ENCODE measurements at places on chromosomes 6 and 20.

DNA sequence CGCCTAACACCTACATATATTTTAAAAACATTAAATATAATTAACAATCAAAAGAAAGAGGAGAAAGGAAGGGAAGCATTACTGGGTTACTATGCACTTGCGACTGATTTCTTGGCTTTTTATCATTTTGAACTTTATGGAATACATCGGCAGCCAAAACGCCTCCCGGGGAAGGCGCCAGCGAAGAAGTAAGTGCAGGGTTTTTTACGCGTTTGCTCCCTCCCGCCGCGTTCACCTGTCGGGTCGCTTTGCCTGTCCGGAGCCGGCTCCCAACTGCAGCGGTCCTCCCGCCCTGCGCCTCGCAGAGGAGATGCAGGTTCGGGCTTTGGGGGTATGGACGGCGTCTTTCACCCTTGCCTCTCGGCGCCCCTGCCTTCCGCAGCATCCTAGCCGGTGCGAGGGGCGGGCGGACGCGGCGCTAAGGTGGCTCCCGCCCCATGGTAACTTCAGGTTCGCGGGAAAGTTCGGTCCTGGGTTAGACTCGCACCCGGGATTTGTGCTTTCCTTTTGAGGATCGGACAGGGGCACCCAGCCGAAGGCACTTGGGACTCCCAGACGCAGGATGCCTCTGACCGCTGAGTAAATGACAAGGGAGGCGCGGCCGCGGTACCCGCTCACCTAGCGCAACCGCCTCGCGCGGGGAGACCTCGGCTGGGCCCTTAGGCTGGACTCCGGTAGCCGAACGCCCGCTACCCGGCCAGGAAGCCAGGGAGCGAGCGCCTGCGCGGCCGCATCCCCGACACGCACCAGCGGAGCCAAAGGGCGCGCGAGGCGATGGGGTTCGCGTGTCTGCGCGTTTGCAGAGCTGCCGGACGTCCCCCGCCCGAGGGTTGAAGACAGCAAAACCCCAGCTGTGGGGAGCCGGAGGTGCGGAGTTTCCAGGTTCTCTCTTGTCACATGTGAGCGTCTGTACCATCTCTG lies 891 bp downstream of the RSPO3 start:
- DNase-seq = no peak

GRCh38 chr6:63452125-63452524 lies 120.2 kb upstream of the LOC128125822 start:
- DNase-seq = no peak

GRCh38 chr6:39381550-39382140 lies 59.1 kb upstream of the KCNK16 start:
- no peak for DNase-seq

- peak; percentile 53 for DNase-seq
Measured at GRCh38 chr20:45867819-45868176, 10.4 kb downstream of the ZSWIM3 start.

DNA sequence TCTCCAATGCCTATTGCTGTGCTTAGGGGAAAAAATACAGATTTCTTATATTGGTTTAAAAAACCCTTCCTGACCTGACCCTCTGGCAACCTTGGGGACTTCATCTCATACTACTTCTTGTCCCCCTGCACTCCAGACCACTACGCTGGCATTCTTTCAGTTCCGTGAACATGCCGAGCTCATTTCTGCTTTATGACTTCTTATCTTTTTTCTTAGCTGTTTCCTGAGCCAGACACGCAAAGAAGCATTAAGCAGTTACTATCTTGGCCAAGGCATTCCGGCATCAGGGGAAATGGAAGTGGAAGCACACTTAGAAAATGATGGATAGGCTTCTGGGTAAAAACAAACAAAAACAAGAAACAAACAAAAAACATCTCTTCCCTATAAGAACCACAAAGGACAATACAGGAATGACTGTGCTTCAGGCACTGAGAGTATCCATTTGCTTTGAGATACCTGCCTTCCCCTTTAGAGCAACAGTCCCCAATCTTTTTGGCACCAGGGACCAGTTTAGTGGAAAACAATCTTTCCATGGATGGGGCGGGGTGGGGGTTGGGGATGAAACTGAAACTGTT lies 4.4 kb upstream of the CCDC28A start:
- DNase-seq = no peak

GRCh38 chr6:99287523-99287922 lies 62.0 kb downstream of the FAXC start:
- no peak for DNase-seq

DNA sequence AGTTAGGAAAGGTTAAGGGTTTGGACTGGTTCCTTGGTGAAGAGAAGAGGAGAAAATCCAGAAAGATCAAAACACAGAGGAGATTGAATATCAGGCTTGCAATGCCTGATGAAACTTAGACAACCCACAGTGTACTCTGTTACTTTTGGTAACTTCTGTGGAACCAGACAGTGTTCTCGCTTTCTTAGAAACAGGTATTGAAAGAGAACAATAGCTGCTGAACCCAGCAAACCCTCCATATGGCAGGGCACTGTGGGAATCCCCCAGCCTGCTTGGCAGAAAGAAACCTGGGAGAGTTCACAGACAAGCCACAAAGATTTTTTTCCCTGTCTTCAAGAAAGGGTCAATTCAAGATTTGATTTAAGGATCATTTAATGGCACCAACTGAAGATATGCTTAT lies 342.8 kb downstream of the FOXA2 start:
- DNase-seq = no peak

- no peak for DNase-seq
Measured at GRCh38 chr6:49142421-49143151, 320.5 kb downstream of the MMUT start.

DNA sequence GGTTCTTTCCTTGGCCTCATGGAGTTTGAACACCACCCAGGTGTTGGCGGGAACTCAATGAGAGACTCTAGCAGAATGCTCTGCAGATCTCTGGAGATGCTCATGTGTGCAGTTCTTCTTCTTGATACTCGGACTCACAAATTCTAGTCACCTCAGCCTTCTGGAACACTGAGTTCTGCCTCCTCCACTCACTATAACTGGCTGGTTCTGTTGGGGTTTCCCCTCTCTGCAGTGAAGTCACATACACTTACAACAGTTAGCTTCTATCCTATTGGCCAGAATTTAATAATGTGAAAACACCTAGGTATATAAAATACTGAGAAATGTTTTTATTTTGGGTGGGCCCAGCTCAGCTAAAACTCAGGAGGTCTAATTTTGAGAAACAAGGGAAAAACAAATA lies 109.6 kb upstream of the HIVEP1 start:
- DNase-seq = no peak

GRCh38 chr20:39044501-39044900 lies 82.4 kb downstream of the DHX35 start:
- no peak for DNase-seq

- DNase-seq = no peak
Measured at GRCh38 chr20:4187147-4187546, 171.8 kb upstream of the RNF24 start.

GRCh38 chr6:93900142-93900541 lies 480.8 kb upstream of the EPHA7 start:
- DNase-seq = no peak

DNA sequence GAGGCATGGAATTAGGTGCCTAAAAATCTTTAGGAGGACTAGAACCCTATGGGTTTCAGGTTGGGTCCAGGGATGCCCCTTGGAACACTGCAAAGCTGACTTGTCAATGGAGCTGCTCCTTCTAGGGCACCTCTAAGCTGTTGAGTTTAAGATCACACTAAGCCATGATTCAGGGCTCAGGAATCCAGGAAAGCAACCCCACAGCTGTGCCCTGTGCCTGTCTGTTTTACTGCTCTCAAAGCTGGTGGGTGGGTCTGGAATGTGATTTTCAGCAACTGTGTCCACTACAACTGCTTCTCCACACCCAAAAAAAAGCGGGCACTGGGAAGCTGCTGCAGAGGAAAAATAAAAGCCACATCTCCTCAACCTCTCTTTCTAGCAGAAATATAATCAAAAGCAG lies 310.4 kb upstream of the MOCS1 start:
- DNase-seq = no peak

DNA sequence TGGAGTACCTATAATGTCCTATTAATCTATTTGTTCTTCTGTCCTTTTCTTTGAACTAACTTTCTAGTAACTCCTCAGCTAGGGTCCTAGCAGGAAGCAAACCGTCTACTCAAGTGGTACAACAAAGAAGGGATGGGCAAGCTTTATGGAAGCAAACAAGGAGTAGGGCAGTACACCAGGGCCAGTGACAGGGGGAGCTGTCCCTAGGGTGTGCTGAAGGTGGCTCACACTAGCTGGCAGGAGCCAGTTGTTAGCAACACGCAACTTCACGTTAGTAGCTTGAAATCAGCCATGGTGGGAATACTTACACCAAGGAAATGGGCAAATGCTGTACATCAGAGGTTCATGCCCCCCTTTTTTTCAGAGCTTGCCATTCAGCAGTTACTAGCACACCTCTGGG lies 74.0 kb upstream of the EYA2 start:
- DNase-seq = no peak

- peak; percentile 75 for DNase-seq
Measured at GRCh38 chr6:141562851-141563763, 569.6 kb upstream of the GJE1 start.

- DNase-seq = no peak
Measured at GRCh38 chr6:147055821-147056392, 148.3 kb upstream of the STXBP5 start.

- no peak for DNase-seq
Measured at GRCh38 chr6:32865724-32866443, 11.9 kb downstream of the PSMB9 start.

DNA sequence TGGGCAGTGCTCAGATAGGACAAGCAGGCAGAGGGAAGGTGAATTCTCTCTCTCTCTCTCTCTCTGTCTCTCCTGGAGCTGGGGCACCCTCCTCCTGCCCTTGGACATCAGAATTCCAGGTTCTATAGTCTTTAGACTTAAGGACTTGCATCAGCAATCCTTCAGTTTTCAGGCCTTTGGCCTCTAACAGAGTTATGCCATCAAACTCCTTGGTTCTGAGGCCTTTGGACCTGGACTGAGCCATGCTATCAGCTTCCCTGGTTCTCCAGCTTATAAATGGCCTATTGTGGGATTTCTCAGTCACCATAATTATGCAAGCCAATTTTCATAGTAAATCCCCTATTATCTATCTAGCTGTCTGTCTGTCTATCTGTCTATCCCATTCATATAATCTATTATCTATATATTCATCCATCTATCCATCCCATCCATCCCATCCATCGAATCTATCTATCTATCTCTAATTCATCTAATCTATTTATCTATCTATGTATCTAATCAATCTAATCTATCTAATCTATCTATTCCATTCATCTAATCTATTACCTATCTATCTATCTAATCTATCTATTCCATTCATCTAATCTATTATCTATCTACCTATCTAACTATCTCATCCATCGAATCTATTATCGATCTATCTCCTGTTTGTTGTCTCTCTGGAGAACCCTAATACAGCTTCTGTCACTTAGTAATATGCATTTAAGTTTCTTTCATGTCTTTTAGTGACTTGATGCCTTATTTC lies 48.2 kb upstream of the HIVEP1 start:
- no peak for DNase-seq

GRCh38 chr6:154916857-154917256 lies 78.3 kb upstream of the TIAM2 start:
- DNase-seq = no peak

- no peak for DNase-seq
Measured at GRCh38 chr20:59019217-59019616, at the start of gene TUBB1. TSS of gene TUBB1 (plus strand) at chr20:59019429. CDS start at chr20:59019523, 94 bp downstream.

- DNase-seq = no peak
Measured at GRCh38 chr20:16378712-16379370, 194.4 kb downstream of the KIF16B start.

DNA sequence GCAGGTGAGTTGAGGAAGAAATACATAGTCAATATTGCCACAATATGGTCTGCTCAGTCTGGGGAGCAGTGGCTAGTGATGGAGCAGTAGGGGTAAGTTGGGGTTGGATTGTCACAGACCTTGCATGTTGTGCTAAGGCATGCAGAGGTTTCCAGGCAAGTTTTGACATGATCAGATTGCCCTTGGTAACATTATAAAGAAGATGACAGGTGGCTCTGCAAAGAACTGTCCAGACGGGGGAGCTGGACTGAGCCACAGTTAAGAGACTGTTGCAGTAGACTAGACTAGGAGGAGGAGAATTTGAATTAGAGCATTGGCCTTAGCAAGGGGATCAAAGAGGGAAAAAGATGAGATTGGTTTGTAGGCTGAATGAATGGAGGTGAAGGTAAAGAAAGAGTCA lies 23.4 kb downstream of the ATRN start:
- no peak for DNase-seq

DNA sequence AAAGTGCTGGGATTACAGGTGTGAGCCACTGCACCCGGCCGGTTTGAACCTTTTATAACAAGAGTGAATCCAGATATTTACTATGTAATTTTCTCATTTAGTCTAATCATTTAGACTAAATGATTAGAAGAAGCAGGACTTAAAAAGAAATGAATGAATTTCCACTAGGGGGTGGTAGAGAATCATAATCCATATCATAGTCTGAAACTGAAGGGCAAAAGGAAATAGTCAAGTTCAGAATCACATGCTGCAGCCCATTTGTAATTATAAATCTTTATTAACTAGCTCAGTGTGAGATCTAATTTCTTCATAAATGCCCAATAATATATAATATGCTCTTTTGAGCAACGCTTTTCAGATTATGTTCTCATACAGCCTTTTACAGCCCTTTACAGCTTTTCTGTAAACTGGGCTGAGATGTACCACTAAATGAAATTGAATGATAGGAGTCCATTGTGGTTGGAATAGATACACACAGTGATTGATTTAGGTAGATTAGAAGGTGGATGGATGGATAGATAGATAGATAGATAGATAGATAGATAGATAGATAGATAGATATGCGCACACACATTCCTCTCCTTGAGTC lies 31.8 kb downstream of the PSMB9 start:
- DNase-seq = peak; percentile 16

- DNase-seq = no peak
Measured at GRCh38 chr6:135094403-135094821, 39.8 kb upstream of the HBS1L start.

GRCh38 chr6:16723826-16724225 lies 37.4 kb downstream of the ATXN1 start:
- peak; percentile 86 for DNase-seq

GRCh38 chr6:81075974-81076373 lies 676.5 kb downstream of the TENT5A start:
- no peak for DNase-seq

- no peak for DNase-seq
Measured at GRCh38 chr20:40997116-40997515, 31.5 kb upstream of the TOP1 start.

- DNase-seq = no peak
Measured at GRCh38 chr6:34491091-34491430, 25.2 kb downstream of the PACSIN1 start.

- no peak for DNase-seq
Measured at GRCh38 chr6:15086348-15087158, 159.3 kb upstream of the JARID2 start.

- DNase-seq = peak; percentile 15
Measured at GRCh38 chr6:14763139-14763538, 482.7 kb upstream of the JARID2 start.

DNA sequence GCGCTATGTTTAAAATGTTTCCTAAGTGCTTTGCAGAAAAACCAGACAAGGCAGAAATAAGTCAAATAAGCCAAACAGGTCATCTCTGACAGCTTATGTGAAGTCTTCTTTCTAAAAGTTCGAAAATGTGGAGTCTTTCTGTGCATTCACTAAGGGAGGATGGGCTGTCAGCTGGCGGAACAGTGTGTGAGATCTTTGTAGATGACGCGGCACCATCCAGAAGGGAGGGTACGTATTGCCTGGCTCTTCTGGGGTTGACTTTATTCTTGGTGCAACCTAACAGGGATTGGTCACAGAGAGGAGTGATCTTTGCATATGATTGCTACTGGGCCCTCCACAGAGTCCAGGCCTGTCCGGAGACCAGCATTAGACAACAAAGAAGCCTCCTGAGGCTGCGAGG lies 114.5 kb upstream of the EDN1 start:
- DNase-seq = no peak

Measured in BJ (cell line).